ENCODE measurements at places on chromosomes 3 and 15.

DNA sequence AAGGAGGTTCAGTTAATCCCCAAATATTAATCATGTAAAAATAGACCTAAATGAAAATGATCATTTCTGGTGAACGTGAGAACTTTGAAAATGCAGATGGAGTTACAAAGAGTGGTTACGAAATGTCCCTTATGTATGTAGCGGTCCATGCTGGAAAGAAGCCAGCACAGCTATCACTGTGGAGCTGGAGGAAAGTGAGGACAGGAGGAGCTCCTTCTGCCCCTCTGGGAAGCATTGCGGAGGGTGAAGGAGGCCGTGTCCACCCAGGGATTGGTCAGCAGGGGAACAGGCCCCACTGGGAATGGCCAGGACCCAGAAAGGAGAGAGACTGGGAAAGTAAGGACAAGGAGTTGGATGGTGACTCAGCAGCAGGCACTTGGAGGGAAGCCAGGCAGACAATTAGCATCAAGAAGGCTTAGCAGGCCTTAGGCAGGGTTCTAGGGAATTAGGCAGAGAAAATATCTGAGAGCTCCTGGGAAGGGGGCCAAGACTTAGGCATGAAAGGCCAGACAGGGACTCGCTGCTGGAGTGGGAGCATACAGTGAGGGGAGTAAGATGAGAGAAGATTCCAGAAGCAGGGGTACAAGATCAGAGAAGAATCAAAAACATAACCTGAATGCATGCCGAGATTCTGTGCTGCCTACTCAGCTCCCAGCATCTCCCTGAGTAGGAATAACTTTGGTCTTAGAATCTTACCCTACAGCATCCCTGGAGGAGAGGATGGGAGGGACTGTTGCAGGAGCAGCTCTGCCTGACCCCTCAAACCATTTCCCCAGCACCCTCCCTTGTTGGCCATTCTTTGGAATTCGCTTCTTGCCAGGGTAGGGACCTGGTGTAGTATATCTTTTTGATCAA is 171.0 kb upstream of the UMPS start:
- no peak for DNase-seq

- DNase-seq: no peak
Observed at GRCh38 chr3:151772825-151773480, 39.2 kb downstream of the AADACL2 start.

DNA sequence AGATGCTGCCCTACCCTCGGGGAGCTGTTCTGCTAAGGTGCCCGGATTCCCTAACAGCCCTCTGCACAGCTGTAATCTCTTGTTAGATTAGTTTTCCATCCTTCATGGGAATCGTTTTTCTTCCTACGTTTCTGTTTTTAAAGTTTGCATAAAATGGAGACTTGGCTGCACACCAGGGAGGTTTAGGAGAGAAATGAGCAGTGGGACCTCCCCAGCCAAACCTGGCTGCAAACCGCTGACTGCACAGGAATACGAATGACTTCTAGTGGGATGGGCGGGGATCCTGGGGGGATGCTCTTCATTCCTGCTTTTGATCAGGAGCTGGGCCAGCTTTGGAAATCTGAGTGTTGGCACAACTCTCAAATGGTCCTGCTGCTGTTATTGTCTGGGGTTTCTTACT is 77.5 kb downstream of the THSD4 start:
- DNase-seq: no peak

DNA sequence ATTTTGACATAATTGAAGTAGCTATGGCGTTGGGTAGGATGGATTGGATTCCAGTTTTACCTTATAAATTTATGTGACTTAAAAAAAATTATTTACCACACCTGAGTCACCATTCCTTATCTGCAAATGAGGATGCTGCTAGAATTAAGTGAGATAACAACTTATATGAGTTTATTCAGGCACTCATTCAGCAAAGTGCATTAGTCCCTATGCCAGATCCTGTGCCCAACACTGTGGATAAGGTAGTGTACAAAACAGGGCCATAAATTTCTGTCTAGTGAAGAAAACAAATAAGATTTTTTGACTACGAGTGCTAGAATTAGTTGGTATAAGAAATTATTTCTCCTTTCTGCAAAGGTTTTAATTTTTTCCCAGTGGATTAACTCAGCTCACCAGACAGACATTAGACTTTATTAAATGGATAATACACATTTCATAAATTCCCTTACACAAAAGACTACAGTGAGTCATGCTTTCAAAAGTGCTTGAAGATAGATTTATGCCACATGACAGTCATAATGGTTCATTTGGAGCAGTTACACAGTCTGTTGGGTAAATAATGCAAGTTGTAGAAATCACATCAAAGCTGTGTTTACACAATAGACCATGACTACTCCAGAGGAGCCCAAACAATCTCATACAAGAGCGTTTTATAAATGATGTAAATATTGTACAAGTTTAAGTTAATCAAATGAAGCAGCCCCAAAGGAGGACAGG is 129.9 kb upstream of the TGFBR2 start:
- no peak for DNase-seq

DNA sequence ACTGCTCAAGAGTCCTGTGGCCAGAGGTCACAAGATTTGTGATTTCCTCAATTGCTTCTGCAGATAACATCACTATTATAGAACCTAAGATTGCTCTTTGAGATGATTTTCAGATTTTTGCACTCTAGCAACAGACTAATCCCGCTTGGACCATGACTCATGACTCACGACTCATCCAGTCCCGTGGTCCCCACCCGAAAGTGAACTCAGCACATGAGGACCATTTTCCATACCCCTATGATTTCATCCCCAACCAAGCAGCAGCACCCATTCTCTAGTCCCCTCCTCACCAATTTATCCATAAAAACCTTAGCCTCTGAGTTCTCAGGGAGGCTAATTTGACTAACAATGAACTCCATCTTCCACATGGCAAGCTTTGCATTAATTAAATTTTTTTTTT is 106.3 kb upstream of the ALCAM start:
- DNase-seq: no peak

- DNase-seq: no peak
Observed at GRCh38 chr3:56209982-56210751, 258.1 kb downstream of the ERC2 start.

DNA sequence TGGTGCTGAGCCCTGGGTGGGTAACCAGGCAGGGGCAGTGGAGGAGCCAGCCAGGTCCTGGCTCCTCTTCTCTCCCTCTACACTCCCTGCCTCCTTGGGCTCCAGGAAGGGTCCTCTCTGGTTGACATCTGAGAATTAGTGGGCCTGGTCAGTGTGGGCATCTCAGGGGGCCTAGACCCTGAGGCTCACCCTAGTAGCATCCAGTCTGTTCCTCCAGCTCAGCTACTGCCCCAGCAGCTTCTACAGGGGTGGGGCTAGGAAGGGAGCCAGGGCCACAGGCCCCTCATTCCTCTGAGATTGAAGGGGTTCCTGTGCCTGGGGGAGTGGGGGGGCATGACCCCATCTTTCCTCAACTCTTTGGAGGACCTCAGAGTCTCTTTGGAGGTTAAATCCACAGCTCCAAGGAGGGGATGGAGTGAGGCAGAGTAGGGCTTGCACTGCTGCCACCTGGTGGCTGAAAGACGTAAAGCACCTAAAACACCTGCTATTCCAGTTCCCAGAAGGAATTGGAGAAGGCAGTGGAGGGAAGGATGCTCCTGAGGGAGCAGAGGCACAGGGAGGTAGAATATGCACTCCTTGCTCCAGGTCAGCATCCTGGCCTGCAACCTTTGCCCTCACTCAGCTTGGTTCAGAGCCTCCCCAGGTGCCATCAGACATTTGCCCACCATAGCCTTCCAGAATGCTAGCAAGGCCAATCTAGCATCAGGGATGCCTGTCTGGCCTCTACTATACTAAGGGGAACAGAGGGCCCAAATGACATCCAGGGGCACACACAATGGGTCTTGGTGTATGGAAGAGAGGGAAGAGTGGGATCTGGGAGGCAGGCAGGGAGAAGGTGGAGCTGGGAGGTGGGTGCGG is 25.1 kb downstream of the C3orf18 start:
- DNase-seq: peak; percentile 36

DNA sequence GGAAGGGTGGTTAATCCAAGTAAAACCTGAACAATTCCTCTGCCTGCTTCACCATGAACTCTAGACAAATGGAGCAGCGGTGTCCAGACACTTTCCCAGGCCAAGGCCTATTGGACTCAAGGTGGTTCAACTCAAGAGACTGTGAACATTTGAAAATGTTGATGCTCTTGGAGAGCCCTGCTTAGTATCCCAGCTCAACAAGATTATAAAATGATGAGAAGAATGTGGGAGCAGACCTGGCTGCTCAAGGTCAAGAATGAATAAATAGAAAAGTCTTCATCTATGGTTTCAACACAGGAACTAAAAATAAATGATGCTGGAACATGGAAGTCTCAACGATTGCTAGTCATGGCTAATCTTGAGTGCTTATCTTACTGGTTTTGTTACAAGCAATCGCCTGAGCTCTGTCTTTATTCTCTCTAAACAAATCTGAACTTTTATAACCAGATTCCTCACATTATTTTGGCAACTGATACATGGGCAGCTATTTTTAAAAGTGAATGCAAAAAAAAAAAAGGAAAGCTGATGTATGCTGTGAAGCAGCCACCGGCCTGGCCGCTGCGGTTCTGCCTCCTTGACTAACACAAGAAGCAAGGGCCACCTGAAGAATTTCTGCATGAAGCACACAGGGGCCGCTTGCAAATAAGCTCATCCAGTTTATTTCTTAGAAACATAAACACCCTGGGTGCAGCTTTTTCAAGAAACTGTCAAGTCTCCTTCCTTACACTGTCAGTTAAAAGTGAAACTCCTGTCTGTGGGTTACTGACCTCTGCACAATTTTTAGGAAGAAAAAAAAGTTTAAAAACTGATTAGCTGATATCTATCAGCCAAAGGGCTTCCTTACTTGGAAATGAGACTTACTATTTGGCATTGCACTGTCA is 120.1 kb upstream of the ARHGEF3 start:
- no peak for DNase-seq

DNA sequence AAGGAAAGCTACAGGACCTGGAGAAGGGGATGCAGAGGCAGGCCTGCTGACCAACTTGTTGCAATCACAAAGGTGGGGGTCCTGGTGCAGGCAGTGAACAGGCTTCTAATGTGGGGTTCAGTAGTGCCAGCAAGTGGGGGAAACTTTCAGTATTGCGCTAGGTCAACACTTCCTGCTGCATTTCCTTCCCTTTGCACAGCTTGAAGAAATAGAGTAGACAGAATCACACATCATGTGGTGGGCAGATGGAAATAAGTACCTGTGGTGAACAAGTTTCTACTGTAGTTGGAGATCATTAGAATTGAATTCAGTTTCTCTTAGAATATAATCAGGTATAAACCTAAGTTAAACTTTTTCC is 63.4 kb downstream of the RGMA start:
- no peak for DNase-seq

GRCh38 chr3:31967592-31967991 is 13.5 kb downstream of the OSBPL10 start:
- DNase-seq: no peak

DNA sequence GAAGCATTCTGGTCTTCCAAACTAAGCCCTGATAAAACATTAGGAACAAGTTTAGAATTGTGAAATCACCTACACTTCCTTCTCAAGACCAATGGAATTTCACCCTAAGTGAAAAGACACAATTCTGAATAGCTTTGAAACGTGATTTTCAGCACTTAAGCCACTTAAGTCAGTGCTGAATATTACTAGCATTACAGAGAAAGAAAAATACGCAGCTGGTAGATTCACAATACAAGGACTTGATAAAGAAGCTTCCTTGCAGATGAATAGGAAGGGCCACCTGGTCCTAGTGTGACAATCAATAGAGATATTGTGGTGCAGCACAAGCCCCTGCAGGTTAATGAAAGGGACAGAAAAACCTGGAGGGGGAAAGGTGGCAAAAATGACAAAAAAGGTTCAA is 353.1 kb upstream of the ALCAM start:
- DNase-seq: no peak

GRCh38 chr3:121735047-121735696 is 14.4 kb downstream of the GOLGB1 start:
- no peak for DNase-seq

GRCh38 chr15:60208709-60209108 is 189.1 kb downstream of the ANXA2 start:
- DNase-seq: no peak

DNA sequence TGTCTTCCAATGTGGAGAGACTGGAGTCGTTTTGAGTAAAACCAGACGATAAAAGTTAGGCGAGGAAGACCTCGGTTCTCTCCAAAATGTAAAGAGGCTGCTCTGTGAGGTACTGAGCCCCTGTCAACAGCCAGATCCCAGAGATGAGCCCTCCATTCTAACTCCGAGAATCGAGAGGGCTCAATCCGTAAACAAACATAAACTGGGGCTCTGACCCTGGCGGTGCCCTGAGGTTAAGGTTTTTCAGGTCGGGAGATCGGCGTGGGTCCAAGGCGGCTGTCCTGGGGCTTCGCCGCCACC is 417 bp downstream of the TBCCD1 start:
- DNase-seq: no peak

GRCh38 chr3:31448035-31448881 is 84.5 kb upstream of the STT3B start:
- peak; percentile 6 for DNase-seq

GRCh38 chr15:80507638-80508316 is 103.6 kb downstream of the ARNT2 start:
- no peak for DNase-seq

DNA sequence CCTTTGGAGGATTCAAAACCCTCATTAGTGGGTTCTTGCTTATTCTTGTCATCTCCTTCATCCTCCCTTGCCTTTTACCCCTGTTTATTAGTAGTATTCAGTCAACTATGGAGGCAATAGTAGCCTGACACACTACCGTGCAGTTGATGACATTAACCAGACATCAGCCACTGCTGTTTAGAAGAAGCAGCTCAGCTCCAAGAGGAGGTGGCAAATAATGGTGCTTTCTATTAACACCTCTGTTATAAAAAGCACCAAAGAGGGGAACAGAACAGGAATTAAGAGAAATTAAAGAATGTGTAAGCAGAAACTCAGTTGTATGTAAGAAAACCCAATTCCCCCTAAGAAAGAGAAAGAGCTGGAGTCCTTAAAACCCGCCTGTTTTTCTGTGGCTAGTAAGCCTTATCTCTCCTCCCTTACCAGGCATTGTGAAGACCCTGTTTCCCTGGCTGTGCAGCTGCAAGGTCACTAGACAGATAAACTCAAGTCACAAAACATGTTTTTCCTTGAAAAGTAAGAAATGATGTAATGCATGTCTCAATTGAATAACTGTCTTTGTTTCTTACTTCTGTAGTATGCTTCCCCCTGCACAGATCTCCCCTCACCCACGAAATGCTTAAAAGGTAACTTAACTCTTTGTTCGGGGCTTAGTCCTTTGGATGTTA is 21.2 kb downstream of the CCR4 start:
- no peak for DNase-seq
